ENCODE measurements at places on chromosomes 13 and 19.

DNA sequence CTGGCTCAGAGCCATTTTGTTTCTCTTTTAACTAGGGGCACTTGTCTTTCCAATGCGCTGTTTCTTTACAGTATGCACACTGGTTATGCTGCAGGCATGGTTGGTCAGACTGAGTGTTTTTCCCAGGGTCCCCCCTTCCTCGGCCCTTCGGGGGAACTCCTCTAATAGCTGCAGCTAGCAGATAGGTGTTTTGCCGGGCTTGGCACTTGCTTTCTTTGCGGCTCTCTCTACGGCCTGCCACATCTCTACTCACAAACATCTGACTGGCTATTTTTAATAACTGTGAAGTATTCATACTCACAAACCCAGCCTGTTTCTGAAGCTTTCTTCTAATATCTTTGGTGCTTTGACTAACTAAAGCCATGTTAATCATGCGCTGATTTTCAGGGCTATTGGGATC, 89.4 kb downstream of the SLC25A15 start:
- DNase-seq = no peak

DNA sequence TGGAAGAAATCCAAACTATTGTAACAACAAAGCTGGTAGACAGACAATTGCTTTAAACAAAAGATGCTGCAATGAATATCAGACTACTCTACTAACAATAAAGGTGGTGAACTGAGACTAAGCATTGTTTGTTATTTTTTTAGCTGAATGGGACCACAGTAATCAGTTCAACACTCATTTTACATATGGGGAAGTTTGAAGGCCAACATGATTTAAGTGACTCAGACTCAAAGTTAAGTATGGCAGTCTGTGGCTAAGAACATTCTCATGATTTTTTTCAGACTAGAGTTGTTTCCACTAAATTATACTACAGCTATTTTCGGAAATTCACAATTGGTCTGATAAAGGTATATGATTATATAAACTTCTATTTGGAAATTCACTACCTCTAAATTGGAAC, 10.4 kb downstream of the EXOSC8 start:
- DNase-seq = no peak

DNA sequence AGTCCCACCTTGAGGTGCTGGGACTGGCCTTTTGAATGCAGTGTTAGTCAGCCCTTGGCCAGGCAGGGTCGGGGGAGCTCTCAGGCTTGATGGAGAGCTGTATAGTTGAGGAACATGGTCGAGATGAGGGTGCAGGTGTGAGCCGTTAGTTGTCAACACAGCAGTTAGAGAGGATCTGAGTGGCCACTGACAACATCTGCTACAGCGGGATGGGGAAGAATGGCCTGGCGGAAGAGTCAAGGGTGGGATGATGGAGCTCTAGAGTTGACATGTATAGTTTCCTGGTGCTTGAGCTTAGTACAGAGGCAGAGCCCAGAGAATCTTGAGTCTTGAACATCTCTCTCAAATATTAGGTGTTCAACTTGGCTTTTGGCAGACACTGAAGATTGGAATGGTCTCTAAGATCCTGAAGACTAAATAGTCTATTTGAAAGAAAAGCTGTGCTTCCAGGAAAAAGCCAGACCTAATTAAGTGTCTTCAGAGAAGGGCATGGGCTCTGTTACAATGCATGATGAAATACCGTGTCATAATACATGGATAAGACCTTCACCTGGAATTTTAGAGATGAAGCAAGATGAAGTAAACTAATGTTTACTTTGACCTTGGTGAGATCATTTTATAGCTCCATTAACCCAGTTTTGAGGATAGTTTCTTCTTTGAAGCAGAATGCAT, 9.7 kb downstream of the PCCA start:
- no peak for DNase-seq

DNA sequence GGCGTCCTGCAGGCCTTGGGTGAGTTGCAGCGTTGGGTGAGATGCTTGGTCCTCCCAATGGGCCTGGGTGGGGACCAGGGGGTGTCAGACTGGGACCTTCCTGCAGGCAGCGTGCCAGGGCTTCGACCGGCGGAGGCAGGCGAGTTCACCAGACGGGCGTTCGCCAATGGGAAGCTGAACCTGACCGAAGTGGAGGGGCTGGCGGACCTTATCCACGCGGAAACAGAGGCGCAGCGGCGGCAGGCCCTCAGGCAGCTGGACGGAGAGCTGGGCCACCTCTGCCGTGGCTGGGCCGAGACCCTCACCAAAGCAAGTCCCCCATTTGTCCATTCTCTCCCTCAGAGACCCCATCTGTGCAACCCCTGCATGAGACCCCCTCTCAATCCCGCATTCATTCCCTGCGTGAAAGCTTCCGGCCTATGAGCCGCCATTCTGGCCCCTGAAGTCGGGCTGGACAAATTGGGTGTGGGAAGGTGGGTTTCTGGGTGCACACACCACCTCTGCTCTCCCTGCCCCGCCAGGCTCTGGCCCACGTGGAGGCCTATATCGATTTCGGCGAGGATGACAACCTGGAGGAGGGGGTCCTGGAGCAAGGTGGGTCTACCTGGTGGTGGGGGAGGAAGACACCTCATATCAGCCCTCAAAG, 1.2 kb downstream of the GTPBP3 start:
- DNase-seq = no peak

GRCh38 chr19:44539236-44539826, 9.9 kb upstream of the CEACAM20 start:
- no peak for DNase-seq

GRCh38 chr13:112850273-112850672, 118.7 kb upstream of the MCF2L start:
- DNase-seq = no peak

- DNase-seq = no peak
These were observed 81.1 kb upstream of the SERP2 start for GRCh38 chr13:44292545-44292944.

- no peak for DNase-seq
These were observed 10.9 kb downstream of the SETDB2 start for GRCh38 chr13:49455007-49455398.

- no peak for DNase-seq
These were observed 31.8 kb downstream of the PIP5K1C start for GRCh38 chr19:3668331-3669081.

DNA sequence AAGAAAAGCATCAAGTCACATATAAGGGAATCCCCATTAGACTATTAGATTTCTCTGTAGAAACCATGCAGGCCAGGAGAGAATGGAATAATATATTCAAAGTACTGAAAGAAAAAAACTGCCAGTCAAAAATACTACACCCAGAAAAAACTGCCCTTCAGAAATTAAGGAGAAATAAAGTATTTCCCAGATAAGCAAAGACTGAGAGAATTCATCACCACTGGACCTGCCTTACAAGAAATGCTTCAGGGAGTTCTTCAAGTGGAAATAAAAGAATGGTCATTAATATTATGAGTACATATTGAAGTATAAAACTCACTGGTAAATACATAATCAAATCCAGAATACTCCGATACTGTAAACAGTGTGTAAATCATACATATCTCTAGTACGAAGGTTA, 35.9 kb downstream of the VWA8 start:
- no peak for DNase-seq

DNA sequence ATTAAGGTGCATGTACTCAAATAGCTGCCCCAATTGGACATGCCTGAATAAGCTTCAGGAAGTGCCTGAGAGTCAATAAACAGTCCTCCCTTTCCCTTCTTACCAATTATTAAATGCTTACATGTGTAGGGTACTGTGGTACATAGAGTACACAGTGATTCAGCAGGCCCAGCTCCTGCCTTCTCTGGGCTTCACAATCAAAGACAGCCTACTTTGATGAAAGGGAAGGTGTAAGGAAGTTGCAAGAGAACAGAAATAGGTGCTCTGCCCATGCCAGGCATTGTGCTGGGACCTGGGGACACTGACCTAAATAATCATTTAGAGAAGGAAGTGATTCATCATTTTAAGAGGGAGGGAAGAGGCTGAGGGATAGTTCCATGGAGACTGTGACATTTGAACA, 17.2 kb downstream of the FRY start:
- no peak for DNase-seq

DNA sequence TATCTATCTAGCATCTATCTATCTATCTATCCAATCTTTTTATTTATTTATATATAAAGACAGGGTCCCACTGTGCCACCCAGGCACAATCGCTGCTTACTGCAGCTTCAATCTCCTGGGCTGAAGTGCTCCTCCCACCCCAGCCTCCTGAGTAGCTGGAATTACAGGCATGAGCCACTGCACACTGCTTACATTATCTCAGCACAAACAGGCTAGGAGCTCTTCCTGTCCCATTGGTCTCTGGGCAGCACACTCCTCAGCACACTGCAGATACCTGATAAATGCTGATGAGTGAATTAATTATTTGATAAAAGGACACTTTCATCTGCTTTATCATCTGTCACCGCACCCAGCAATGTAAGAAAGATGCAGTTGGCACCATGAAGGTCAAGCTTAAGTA, 16.1 kb downstream of the ZNF562 start:
- DNase-seq = no peak
